Epithelial cell of prostate (primary cell): ENCODE measurements at places on chromosomes 3 and 15.

- DNase-seq: no peak
Observed at GRCh38 chr3:66738625-66739365, 238.0 kb upstream of the LRIG1 start.

GRCh38 chr3:171132873-171133272 is 106.4 kb upstream of the SLC2A2 start:
- DNase-seq: peak; percentile 48

DNA sequence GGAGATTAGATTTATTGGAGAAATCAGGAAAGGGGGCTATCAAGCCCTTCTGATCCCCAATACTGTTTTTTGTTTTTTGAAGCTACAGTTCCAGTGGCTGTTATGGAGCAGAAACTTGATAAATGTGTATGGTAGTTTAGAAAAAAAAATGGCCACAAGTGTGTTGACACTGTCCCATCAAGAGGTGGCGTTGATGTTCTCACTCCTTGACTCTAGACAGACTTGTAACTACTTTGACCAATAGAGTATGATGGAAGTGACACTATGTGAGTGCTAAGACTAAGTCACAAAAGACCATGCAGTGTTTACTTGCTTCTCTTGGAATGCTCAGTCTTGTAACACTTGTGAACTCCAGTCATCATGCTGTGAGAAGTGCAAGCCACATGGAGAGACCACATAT is 356.7 kb downstream of the PDCD6IP start:
- DNase-seq: no peak

GRCh38 chr3:128497305-128498126 is 4.5 kb upstream of the GATA2 start:
- no peak for DNase-seq

GRCh38 chr3:156892701-156893100 is 66.5 kb downstream of the LEKR1 start:
- DNase-seq: peak; percentile 81

- DNase-seq: no peak
Observed at GRCh38 chr3:148728753-148729152, 31.1 kb downstream of the AGTR1 start.

GRCh38 chr15:62833646-62834045 is 208.9 kb upstream of the TPM1 start:
- DNase-seq: no peak

DNA sequence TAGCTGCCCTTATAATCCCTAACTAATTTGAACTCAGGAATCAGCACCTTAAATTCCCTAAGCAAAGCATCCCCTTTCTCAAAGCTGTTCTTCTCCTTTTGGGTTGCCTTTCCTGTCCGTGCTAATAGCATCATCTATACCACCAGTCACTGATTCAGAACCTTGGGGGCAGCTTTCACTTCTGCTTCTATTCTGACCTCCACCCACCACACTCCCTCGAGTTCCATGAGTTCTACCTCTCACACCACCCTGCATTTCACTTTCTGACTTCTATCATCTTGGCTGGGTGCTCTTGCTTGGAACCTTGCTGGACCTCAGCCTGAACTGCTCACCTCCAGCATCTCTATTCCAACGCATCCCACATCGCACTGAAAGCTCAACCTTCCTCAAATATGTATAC is 55.4 kb upstream of the KCNMB2 start:
- DNase-seq: no peak

DNA sequence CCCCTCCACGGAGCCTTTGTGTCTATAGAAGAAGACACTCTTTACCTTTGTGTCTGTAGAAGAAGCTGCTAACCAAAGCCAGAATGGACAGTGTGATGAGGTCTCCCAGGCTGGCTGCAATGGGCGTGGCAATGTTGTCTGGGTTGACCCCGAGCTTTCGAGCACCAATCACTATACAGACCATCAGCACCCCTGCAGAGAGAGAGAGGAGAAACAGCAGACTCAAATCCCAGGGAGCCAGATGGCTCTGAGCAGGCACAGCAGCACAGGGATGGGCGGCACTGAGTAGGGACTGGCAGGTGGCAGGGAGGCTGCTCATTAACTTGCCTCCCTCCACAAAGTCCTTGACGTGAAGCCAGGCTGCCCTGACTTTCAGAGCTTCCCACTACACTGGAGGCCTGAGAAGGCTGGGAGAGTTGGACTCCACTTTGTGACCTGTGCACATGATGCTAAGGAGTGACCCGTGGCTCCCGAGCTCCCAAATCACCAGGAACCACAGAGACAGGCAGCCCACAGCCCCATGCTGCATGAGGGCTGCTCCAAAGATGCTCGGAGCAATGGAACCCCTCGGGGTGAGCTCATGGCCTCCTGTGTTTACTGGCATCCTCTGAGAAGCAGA is 53.9 kb downstream of the ROPN1B start:
- DNase-seq: no peak

DNA sequence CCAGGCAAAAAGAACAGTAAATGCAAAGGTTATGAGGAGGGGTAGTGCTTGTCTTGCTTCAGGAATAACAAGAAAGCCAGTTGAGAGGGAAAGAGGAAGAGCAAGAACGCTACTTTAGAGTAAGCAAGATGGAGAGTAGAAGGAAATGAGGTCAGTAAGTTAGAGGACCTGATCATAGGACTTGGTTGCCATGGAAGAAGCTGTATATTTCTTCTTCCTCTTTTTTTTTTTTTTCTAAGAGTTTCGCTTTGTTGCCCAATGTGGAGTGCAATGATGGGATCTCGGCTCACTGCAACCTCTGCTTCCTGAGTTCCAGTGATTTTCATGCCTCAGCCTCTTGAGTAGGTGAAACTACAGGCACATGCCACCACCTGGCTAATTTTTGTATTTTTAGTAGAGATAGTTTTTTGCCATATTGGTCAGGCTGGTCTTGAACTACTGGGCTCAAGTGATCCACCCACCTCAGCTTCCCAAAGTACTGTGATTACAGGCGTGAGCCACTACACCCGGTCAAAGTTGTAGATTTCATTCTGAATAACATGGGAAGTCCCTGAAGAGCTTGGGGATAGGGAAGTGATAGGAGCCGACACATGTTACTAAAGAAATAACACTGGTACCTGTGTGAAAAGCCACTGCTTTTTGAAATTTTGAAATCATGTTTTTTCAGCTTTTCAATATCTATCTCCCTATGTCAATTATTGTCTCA is 527.9 kb upstream of the NAALADL2 start:
- DNase-seq: no peak

- no peak for DNase-seq
Observed at GRCh38 chr3:144552346-144553057, 580.9 kb downstream of the DIPK2A start.

DNA sequence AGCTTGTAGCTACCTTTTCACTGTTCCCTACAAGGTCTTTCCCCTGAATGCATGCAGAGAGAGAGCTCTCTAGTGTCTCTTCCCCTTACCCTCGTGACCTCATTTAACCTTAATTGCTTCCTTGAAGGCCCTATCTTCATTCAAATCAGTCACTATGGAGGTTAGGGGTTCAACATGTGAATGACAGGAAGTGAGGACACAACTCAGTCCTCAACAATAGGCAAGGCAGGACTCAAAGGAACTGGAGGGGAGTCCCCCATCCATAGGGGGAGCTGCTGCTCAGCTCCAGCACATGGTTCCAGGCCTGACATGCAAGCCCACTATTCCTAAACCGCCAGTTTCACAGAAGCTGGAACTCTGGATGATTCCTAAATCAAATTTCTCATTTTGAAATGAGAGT is 33.8 kb upstream of the GYG1 start:
- DNase-seq: no peak

DNA sequence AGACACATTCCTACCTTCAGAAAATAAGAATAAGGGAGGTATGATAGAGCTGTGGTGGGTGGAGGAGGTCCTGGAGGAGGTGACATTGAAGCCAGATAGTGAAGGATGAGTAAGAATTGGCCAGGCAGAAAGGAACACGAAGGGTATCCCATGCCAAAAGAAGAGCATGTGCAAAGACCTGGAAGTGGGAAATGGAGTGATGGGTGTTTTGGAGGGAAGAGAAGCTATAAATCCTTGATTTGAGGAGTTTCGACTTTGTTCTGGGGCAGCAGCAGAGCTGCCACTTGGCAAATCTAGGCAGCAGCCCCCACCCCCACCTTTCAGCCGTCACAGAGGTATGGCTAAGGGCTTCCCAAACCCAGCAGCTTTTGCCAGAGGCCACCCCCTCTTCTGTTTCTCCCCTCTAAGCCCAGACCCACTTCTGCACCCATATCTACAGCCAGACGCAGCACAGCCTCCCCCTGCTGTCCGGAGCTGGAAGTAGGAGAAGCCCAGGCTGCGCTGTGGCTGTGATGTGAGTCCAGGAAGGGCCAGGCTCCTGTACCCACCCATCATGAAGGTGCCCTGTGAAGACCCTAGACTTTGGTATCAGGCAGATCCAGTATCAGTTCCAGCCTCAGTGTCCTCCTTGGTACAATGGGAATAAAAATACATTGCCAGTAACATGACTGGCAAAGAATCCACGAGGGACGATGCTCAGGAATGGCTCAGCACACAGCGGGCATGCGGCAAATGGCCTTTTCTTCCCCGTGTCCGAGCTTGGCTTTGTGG is 188.7 kb upstream of the LINGO1 start:
- no peak for DNase-seq

DNA sequence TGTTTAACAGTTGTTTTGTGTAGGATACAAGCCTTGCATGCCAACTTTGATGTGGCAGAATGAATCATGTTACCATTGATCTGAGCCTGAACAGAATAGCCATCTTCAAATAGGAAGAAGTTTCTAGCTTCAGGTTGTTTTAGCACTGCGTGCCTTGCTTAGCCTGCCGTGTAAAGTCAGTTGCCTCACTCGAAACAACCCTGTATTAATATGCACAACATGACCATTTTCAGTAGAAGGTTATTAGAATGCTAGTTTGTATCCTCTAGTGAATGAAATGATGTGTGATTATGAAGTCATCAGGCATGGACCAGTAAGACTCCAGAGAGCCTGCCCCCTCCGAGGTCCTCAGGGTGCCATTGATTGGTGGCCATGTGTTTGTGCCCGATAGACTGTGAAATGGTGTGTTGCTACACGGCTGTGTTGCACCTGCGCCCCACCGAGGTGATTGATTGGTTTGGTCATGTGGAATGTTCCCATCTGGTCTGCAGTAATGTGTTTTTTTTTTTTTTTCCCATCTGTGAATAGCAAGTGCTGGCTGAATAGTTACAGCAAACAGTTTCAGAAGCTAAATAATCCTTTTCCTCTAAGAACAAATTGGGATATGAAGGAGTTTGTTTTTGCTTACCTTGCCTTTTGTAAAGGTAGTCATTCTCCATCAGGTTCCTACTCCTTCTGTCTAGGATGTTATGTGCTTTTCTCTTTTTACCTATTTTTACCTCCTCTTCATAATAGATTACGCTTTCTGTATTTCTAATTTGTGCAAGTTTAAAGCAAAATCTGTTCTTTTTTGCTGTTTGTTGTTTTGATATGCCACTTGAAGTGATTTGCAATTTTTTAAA is 214.9 kb downstream of the TCF12 start:
- no peak for DNase-seq
